CD4-positive, CD25-positive, alpha-beta regulatory T cell (primary cell): ENCODE measurements at places on chromosomes 2 and 18.

DNA sequence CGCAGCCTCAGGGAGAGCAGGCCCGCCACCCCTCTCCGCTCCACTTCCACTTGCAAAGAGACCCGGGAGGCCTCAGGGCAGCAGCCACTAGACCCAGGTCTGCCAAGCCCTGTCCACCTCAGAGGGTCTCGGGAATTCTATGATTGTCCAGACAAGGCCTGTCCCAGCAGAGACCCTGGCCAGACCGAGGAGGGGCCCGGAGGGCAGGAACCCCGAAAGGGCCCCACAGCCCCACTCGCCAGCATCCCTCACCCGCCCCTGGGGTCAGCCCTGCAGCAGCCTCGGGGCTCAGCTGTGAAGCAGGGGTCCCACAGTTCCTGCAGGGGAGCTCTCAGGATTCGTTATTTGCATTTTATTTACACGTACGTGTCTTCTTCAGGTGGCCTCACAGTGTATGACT lies 269.5 kb downstream of the EIPR1 start:
- DNase-seq: no peak

DNA sequence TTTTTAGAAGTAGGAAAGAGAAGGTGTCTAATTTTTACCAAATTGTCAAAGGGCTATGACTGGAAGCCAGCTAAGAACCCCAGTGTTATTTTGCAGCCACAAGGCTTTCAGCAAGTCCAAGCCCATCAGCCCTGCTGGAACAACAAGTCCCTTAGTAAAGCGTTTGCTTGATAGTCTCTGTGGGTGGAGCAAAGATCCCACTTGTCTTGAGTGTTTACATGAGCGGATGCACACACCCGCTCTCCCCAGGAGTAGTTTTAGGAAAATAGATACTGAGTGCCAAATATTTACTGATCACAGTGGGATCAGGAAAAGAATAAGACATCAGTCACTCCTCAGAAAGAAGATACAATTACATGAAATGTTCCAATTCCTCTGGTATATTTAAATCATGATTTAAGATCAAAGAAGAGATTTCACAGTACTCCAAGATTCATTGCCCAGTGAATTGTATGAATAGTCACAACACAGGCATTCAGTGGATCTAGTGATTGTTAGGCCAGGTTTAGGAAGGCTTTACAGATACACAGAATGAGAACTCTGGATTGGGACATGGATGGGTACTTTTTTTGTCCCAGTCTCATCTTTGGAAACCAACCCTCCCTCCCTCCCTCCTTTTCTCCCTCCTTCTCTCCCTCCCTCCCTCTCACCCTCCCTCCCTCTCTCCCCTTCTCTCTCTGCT lies 514.9 kb downstream of the PTPRM start:
- DNase-seq: no peak

DNA sequence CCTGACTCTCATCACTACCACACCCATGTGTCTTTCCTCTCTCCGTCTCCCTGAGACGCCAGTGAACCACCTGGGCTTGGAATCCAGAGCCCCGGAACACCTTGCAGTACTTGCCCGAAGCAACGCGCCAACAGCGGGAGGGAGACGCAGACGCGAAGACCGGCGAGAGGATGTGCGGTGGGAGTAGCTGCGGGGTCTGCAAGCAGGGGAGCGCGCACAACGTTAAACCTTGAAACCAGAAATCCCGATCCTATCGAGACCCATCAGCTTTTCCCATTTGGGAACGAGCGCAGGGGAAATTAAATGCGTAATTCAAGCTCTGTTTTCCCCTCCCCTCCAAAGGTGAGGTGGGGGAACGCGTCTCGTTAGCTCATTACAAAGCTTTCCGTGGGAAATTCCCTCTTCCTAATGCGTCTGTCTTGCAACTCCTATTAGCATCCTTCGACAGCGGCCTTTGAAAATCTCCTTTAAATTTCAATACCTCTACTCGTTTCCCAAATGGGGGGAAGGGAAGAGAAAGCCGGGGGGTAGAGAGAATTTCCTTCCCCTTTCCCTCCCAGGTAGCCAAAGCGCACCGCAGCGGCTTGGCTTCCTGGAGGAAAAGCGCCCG lies 421 bp upstream of the CNTNAP5 start:
- no peak for DNase-seq

- no peak for DNase-seq
Measured at GRCh38 chr18:67331857-67332256, 184.7 kb downstream of the DSEL start.

DNA sequence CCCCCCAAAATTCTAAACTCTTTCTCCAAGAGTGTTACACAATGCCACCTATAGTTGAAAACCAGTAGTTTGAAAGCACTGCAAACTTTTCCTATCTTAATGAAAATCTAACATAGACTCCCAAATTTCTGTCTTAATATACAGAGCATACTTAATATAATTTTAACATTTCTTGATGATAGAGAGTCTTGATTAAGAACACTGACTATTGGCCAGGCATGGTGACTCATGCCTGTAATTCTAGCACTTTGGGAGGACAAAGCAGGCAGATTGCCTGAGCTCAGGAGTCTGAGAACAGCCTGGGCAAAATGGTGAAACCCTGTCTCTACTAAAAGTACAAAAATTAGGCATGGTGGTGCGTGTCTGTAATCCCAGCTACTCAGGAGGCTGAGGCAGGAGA lies 34.2 kb downstream of the ASXL2 start:
- DNase-seq: no peak

- no peak for DNase-seq
Measured at GRCh38 chr2:189782221-189782671, 1.9 kb downstream of the ORMDL1 start.

GRCh38 chr2:142462306-142462705 lies 331.5 kb upstream of the LRP1B start:
- no peak for DNase-seq

- no peak for DNase-seq
Measured at GRCh38 chr2:29160184-29160583, 45.0 kb downstream of the CLIP4 start.
